Mesothelial cell of epicardium (in vitro differentiated cells): ENCODE measurements at places on chromosomes 5 and 9. TPM values are rescaled to one million over a fixed set of nuclear protein-coding genes. Genes with fewer than 3 reads are reported as not detected.

Gene AGXT2
- not detected in 3 replicates for total RNA-seq

Gene TMEM215
- 0.07 TPM in 1 of 3 replicates, not detected in the others for total RNA-seq

Gene STK32A
- total RNA-seq = 3.3 to 6.3 TPM (median 3.5 TPM) in 3 replicates

Gene SLC25A46
- 31.4 to 36.9 TPM (median 32.1 TPM) in 3 replicates for total RNA-seq

Gene IFNA21
- not detected in 3 replicates for total RNA-seq

Gene SEMA6A
- total RNA-seq = 129 to 138 TPM (median 132 TPM) in 3 replicates

DNA sequence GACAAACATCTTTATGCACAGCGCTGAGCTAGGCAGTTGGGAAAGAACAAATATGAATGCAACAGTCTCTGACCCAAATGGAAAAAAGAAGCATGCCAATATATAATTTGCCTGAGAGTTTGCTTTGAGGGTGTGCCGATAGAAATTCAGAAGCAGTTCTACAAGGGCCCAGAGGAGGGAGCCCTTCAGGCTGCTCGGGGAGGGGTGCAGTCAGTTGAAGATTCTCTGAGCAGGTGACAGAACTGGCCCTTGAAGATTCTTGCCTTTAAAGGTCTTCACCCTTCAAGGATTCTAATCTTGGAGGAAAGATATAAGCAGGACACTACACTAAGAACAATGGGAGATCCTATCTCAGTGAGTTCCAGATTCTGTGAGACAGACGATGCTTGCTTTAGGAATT lies 3.7 kb upstream of the PAPPA start:
- H3K4me3 ChIP-seq = no peak overlapping the region
- H3K27ac ChIP-seq = no peak overlapping the region
- peaks cover 18% of the 10 kb centered on the region for H3K27me3 ChIP-seq
- no peaks in the 10 kb centered on the region for H3K36me3 ChIP-seq
- H3K4me1 ChIP-seq = peaks cover 23% of the 10 kb centered on the region

- H3K27ac ChIP-seq = no peak overlapping the region
- H3K4me1 ChIP-seq = peaks cover 35% of the 10 kb centered on the region
- DNase-seq = no peak
- peaks cover 25% of the 10 kb centered on the region for H3K36me3 ChIP-seq
Measured at GRCh38 chr5:59640411-59640810, 253.1 kb downstream of the PDE4D start.

DNA sequence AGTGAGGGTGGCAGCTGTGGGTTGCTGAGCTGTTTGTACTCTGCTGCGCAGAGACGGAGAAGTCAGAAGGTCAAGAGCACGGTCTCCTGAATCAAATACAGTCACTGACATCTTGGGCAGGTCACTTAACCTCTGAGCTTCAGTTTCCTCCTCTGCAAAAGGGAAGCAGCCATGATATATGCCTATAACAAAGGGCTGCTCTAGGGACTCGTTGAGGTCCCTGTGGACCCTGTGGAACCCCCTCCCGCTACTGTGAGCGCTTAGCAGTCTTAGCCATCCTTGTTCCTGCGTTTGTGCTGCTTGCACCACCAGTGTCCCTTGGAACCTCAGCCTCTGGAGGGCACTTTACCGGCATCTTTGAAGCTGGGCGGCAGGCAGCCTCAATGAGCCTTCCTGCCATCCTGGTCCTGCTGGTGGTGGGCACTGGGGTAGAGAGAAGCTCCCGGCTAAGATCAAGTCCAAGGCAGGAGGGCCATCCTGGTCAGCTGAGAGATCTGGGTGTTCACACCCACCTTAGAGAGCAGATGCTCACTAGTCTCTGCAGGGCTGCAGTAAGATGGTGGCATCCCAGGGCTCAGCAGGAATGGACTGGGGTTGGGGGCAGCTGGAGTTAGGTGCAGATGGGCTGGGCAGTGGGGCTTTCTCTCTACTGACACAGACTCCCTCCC lies 8.7 kb downstream of the JADE2 start:
- peaks cover 3% of the 10 kb centered on the region for H3K4me1 ChIP-seq
- no peak for DNase-seq
- H3K27me3 ChIP-seq = no peaks in the 10 kb centered on the region
- H3K27ac ChIP-seq = no peak overlapping the region
- peaks cover 6% of the 10 kb centered on the region for H3K36me3 ChIP-seq

DNA sequence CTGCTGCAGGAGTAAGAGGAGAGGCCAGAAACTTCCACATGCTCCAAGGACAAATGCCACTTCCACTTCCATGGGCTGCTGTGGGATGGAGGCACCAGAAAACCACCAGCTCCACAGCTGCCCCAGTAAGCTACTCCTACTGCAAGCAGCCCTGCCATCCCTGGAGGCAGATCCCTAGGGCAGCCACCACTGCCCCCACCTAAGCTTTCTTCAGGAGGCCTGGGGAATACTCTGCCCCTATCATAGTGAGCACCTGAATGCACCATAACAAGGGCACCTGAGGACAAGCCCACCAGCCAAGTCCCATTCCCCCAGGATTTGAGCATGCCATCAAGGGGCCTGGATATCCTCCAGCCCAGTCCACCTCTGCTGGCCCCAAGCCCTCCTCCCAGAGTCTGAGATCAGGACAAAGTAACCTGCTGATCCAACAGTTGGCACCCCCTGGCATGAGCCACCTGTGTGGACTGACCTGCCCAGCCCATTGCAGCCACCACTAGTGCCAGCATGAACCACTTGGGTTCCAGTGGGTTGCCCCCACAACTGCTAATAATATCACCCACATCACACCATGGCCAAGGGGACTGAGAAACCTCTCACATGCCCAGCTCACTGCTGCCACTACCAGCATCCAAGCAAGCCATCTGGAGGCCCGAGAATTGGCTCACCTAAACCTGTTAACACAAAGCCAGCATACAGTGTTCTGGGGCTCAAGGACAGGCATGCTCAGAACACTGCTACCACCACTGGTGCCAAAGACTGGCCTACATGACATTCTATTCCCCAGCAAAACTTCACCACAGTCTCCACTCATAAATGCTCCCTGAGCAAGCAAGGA lies 480.1 kb downstream of the CDH12 start:
- H3K27ac ChIP-seq = no peak overlapping the region
- no peak overlapping the region for H3K4me3 ChIP-seq

GRCh38 chr5:122332599-122333555 lies 20.8 kb downstream of the SNCAIP start:
- peaks cover 12% of the 10 kb centered on the region for H3K36me3 ChIP-seq
- peaks cover 29% of the 10 kb centered on the region for H3K4me1 ChIP-seq
- H3K27ac ChIP-seq = peak overlapping the region; percentile 91

DNA sequence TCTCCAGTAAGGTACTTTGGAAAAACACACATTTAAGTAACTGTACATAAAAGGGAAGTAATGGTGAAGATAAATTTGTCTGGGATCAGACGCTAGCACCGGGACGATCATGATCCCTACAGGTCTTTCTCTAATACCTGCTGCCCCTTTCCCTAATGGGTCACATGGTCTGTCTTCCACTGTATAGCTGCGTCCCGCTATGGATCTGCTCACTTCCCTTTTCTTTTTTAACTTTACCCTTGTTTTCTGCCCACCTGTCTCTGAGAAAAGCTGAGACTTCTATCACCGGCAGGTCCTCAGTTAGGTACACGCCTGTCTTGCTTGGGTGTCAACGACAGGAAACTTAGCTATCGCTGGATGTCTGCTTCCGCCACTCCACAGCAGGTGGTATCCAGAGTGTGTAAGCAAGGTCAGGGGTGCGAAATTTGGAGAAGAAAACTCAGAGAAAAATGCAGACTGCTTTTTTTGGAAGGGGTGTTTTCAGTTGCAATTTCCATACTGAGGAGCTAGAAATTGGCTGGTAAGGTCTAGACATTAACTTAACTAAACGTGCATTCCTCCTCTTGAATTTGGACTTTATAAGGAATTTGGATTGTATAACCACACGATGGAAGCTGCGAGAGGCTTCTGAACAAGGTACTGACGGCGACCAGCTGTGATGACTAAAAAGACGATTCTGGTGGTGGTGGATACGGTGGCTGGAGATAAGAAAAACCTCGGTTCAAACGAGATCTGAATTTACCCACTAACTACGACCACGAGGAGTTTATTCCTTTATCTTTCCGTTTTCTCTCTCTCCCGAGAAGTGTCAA lies 1.1 kb upstream of the ICE1 start:
- no peak for DNase-seq
- H3K4me3 ChIP-seq = peak overlapping the region; percentile 80
- H3K36me3 ChIP-seq = no peaks in the 10 kb centered on the region
- peaks cover 29% of the 10 kb centered on the region for H3K4me1 ChIP-seq
- no peaks in the 10 kb centered on the region for H3K27me3 ChIP-seq
- H3K27ac ChIP-seq = peak overlapping the region; percentile 96

DNA sequence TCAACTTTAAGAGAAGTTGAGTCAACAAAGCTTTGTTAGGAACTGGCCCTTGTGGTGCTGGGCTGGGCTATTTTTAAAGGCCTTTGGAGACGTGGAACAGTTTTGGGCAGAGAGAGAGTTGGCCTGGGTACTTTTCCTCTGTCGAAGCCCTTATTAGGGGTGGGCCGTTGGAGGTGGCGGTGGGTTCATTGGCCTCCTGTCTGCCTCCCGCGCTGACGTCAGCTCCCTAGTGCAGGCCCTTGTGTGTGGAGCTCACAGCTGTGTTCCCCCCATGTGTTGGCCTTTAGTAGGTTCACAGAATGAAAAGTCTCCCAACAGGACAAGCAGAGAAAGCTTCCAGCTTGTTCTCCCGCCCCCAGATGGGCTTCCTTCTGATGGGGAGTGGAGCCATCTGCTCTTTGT lies 2.7 kb downstream of the NCS1 start:
- peak overlapping the region; percentile 50 for H3K27ac ChIP-seq
- no peak for DNase-seq
- peaks cover 29% of the 10 kb centered on the region for H3K4me1 ChIP-seq
- no peaks in the 10 kb centered on the region for H3K27me3 ChIP-seq
- H3K36me3 ChIP-seq = no peaks in the 10 kb centered on the region
- H3K4me3 ChIP-seq = peak overlapping the region; percentile 83

GRCh38 chr9:133383438-133383837 lies 7.3 kb downstream of the STKLD1 start:
- H3K27me3 ChIP-seq = no peaks in the 10 kb centered on the region
- DNase-seq = no peak
- H3K4me3 ChIP-seq = no peak overlapping the region
- no peaks in the 10 kb centered on the region for H3K4me1 ChIP-seq

DNA sequence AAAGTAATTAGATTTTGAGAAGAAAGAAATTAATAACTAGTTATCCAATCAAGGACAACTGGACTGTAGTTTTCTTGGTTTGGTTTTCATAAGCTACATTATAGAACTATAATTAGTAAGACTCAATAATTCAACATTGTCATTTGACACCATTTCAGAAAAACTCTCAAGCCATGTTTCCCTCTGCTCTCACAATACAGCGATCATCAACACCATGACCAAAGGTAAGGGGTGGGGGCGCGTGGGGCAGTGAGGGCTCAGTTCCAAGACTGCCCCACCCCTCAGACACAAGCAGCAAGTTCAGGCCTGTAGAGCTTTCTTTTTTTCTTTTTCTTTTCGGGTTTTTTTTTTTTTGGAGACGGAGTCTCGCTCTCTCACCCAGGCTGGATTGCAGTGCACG lies 6.4 kb downstream of the CMBL start:
- no peak overlapping the region for H3K27ac ChIP-seq
- H3K4me3 ChIP-seq = no peak overlapping the region
- peaks cover 4% of the 10 kb centered on the region for H3K4me1 ChIP-seq
- DNase-seq = no peak
- H3K36me3 ChIP-seq = peaks cover 24% of the 10 kb centered on the region

- no peaks in the 10 kb centered on the region for H3K4me1 ChIP-seq
- peaks cover 6% of the 10 kb centered on the region for H3K36me3 ChIP-seq
- no peak overlapping the region for H3K27ac ChIP-seq
- no peak for DNase-seq
- H3K27me3 ChIP-seq = peaks cover 37% of the 10 kb centered on the region
- no peak overlapping the region for H3K4me3 ChIP-seq
Measured at GRCh38 chr9:75623462-75623861, 267.0 kb upstream of the PCSK5 start.

DNA sequence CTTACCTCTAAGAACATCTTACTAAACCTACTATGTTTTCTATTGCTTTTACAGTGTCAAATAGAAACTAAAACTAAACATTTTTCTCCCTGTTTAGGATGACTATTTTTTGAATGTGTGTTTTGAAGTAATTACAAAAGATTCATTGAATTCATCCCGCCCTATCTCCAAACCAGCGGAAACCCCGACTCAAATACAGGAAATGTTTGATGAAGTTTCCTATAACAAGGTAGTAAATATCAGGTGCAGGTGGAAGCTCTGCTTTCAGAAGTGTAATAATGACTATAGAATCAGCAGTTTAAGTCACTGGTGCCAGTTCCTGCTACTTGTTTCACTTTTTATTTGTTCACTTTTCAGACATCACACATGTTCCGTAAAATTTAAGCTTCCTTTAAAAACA lies 20.0 kb downstream of the ERAP2 start:
- H3K27ac ChIP-seq = no peak overlapping the region
- no peak for DNase-seq
- no peaks in the 10 kb centered on the region for H3K36me3 ChIP-seq
- no peaks in the 10 kb centered on the region for H3K4me1 ChIP-seq
- no peaks in the 10 kb centered on the region for H3K27me3 ChIP-seq

DNA sequence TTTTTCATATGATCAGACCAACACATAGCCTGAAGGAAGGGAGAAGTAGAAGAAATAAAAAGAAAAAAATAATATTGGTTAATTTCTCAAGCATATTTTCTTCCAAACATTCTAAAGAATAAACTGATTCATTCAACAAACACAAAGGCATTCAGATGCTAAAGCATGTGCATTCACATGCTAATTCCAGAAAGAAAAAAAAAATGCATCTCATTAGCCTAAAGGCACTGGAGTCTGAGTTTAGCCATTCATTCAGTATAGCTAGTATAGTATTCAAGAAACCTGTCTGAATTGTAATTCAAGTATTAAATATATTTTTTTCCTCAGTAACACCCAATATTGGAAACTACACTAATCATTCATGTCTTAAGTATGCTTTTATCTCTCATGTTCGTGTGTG lies 61.0 kb upstream of the FER start:
- no peaks in the 10 kb centered on the region for H3K4me1 ChIP-seq
- no peak for DNase-seq
- no peak overlapping the region for H3K27ac ChIP-seq
- no peaks in the 10 kb centered on the region for H3K27me3 ChIP-seq
- no peaks in the 10 kb centered on the region for H3K36me3 ChIP-seq

GRCh38 chr9:71767776-71768321 lies 464 bp downstream of the CEMIP2 start:
- DNase-seq = no peak
- peaks cover 4% of the 10 kb centered on the region for H3K27me3 ChIP-seq
- no peaks in the 10 kb centered on the region for H3K36me3 ChIP-seq
- peak overlapping the region; percentile 92 for H3K27ac ChIP-seq

DNA sequence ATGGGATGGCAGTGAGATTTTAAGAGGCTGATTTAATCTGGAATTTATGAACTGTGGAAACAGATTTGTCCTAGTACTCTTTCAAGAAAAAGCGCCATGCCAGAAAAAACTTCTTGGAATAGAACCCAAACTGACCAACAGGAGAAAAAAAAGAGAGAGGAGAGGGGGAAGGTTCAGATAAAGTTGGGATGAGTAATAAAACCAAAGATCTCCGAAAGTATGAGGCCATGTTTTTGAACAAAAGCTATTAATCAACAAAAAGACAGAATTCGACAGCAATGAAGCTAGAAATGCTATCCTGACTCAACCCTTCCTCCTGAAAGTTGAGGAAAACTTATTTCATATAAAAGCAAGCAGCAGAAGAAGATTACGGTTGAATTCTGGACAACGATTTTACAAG lies 135.5 kb downstream of the CEMIP2 start:
- no peak overlapping the region for H3K27ac ChIP-seq
- H3K4me1 ChIP-seq = peaks cover 13% of the 10 kb centered on the region
- no peak for DNase-seq
- no peak overlapping the region for H3K4me3 ChIP-seq

GRCh38 chr9:93893899-93894690 lies 61.1 kb downstream of the BARX1 start:
- no peak overlapping the region for H3K27ac ChIP-seq
- no peaks in the 10 kb centered on the region for H3K4me1 ChIP-seq
- H3K27me3 ChIP-seq = peaks cover 12% of the 10 kb centered on the region
- DNase-seq = no peak
